ENCODE measurements at places on chromosomes 13 and 19.
A peak's percentile ranks its signal among the peaks of the same experiment; 100 is the strongest.

- no peak for DNase-seq
These were observed 769.4 kb upstream of the SLITRK1 start for GRCh38 chr13:84651705-84652104.

DNA sequence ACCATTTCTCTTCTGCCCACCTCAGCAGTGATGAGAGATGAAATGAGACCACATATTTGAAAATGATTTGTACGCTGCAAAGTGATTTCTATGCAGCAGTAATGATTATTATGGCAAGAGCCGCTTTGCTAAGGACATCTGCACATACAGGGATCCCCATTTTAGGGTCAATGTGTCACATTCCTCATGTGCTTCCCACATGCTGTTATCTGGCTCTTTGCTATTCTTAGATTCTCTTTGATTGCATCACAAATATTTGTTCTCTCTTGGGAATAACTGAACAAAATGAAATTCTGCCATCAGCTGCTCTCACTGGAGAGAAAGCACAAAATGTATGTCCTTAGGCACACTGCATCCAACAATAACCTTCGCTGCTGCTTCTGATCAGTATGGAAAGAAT is 209.5 kb upstream of the IPO5 start:
- DNase-seq = peak; percentile 92

DNA sequence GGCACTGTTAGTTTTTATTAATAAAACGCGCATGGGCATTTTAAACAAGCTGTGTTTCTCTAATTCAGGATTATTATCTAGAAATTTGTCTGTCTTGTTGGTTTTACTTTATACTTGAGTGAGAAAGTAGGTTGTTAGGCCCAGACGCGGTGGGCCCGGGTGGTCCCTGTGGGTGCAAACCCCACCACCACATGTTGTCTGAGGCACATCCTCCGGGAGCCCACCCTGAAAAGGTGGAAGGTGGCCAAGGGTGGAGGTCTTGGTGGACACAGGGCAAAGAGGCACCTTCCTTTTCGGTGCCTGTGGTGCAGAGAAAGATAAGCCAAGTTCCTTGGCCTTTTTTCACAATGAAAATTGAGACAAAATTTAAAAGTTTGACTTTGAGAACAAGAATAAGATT is 16.6 kb downstream of the ATP4B start:
- DNase-seq = no peak

DNA sequence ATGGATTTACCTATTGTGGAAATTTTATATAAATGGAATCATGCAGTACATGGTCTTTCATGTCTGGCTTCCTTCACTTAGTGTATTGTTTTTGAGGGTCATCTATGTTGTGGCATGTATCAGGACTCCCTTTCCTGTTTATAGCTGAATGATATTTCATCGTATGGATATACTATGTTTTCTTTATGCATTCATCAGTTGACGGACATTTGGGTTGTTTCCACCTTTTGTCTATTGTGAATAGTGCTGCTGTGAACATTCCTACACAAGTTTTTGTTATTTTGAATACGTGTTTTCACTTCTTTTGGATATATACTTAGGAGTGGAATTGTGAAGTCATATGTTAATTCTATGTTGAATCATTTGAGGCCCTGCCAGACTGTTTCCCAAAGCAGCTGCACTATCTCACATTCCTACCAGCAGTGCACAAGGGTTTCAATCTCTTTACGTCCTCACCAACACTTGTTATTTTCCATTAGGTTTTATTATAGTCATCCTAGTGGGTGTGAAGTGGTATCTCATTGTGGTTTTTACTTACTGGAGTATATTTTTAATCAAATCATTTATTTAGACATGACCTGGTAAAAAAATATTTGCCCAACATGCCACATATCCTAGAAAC is 262.7 kb downstream of the DLEU7 start:
- DNase-seq = peak; percentile 85

- DNase-seq = no peak
These were observed 5.0 kb upstream of the MICU2 start for GRCh38 chr13:21608961-21609360.

- DNase-seq = peak; percentile 23
These were observed 4.3 kb upstream of the ZNF610 start for GRCh38 chr19:52331757-52332156.

GRCh38 chr13:20570517-20570916 is 3.6 kb downstream of the IFT88 start:
- peak; percentile 55 for DNase-seq

- peak; percentile 2 for DNase-seq
These were observed 70.7 kb upstream of the TDRD3 start for GRCh38 chr13:60326273-60326672.

- no peak for DNase-seq
These were observed 12.8 kb downstream of the N4BP2L2 start for GRCh38 chr13:32525766-32526165.

- DNase-seq = no peak
These were observed 63.8 kb downstream of the SCEL start for GRCh38 chr13:77599351-77599750.

DNA sequence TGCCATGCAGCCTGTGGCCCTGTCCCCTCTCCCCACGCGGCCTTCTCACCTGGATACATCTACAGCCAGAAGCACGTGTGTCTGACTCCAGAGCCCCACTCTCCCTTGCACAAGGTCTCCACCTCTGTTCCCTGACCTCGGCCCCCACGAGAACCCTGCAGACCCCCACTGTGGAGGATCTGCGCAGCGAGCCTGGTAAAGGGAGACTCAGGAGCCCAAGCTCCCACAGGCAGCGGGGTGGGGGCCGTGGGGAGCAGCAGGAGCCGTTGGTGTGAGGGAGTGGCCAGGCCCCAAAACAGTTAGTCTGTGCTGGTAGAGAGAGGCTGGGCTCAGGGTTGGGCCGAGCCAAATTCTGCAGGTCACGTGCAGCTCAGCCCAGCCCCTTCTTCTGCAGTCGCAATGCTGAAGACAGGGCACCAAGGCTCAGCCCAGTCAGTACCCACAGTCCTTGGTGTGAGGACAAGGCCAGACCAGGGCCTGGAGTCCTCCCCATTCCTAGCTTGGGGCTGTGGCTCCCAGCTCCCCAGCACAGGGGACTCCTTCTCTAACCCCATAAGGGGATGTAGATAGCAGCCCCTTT is 28.7 kb upstream of the SLC7A10 start:
- DNase-seq = no peak

DNA sequence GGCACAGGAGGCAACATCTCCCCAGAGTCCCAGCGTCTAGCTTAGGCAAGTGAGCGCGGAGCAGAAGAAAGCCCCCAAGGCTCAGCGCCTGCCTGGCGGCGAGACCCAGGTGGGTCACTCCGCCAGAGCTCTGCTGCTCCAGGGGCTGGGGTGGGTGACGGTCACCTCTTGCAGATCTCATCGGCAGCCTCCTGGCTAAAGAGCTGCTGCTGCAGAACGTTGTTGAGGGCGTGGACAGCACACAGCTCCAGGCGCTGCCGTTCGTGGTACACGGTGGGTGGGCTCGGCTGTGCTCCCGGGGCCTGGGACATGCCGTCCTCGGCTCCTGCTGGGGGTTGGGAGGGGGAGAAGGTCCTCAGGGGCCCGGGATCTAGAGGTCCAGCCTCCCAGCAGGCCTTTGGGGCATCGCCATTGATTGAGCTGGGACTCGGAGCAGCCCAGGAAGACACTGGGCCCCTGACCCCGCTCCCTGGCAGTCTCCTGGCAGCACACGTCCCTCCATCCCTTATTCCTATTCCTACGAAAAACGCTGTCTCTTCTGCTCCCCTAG is 795 bp downstream of the JOSD2 start:
- peak; percentile 13 for DNase-seq

GRCh38 chr19:45474606-45475521 is 7.1 kb downstream of the FOSB start:
- no peak for DNase-seq

DNA sequence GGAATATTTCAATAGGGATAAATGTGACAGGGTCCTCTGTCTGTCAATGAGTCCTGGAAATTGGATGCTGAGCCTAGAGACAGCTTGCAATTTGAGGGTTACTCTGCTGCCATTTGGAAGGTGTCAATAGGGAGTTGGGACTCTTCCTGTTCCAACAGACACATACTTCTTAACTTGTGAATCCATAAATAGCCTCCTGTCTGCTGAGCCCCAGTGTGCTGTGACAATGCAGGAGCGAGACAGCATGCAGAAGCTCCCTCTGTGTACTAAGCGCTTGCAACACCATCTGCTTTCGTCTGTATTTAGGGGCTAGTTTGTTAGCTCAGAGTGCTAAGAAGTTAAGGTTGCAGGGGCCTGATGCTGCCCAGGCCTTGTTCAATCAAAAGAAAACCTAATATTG is 58.5 kb upstream of the GPR12 start:
- DNase-seq = no peak

DNA sequence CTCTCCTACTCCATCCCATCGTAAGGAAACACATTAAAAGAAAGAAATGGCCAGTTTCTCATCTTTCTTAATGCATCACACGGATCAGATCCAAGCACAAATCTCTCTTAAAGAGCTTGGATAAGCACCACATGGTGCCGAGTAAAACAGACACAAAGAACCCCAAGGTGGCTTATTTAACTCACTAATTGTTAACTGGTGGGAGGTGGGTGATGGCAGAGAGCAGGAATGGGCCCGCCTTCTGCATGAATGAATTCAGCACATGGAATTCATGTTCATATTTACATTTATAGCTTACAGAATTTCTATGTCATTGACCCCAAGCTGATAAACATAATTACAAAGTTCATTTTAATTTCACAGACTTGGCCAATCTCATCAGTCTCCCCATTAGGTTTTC is 89.9 kb downstream of the MZT1 start:
- no peak for DNase-seq

DNA sequence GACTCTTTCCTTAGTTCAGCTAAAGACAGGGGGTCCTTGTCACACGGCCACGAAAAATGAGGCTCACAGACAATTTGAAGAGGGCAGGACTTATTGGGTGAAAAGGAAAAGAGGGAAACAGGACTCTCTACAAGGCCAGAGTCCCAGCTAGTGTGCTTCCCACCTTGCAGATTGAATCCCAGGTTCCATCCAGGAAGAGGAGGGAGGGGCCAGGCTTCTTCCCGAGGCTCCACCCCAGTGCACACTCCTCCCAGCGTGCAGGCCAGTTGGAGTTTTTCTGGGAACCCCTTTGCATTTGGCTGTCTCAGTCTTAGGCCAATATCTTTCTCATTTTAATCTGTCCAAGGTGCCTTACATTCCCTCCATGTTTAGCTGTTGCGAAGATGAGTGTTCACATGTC is 106.8 kb downstream of the DNAJC3 start:
- DNase-seq = no peak

DNA sequence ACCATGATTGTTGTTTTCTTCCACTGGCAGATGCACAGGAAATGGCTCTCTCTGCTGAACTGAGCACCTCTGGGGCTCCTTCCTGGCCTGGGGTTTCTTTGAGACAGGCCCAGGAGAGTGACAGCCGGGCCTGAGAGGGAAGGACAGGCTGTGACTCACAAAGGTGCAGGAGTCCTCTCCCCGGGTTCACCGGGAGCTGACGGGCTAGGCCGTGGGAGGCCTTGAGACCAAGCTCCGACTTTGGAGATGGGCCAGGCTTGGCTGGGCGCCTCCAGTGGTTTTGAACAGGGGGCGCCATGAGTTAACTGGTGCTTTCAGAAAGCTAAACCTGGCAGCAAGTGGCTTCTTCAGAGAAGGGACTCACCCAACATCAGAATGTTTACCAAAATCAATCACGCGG is 143.4 kb downstream of the URI1 start:
- no peak for DNase-seq

GRCh38 chr19:1004803-1005664 is 4.8 kb downstream of the GRIN3B start:
- DNase-seq = no peak

GRCh38 chr19:3289971-3290569 is 65.6 kb downstream of the CELF5 start:
- DNase-seq = no peak

- no peak for DNase-seq
These were observed 16.6 kb downstream of the ACTN4 start for GRCh38 chr19:38663957-38664502.

- no peak for DNase-seq
These were observed 27.3 kb downstream of the DNMT1 start for GRCh38 chr19:10167459-10167858.

- peak; percentile 12 for DNase-seq
These were observed 911.3 kb upstream of the GPC6 start for GRCh38 chr13:92315265-92315664.

DNA sequence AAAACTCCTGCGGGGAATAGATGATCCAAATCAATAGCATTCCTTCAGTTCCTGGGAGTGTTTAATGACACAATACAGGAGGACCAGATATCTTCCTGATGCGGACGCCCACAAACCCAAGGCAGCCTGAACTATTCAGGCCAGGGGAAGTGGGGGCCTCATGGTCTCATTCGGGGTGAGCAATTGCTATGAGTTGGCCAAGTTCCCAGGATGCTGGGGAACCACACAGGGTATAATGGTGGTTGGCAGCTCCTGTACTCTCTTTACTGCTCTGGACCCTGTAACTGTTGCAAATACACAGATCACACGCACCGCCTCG is 401.2 kb downstream of the IRS2 start:
- DNase-seq = peak; percentile 60

All from choroid plexus epithelial cell (primary cell).